ENCODE measurements at places on chromosomes 13 and 19. TPM values are rescaled to one million over a fixed set of nuclear protein-coding genes. Genes with fewer than 3 reads are reported as not detected.

GRCh38 chr19:5103061-5103701 lies 134.3 kb downstream of the KDM4B start:
- peaks cover 5% of the 10 kb centered on the region for H3K4me1 ChIP-seq
- no peak overlapping the region for H3K27ac ChIP-seq
- no peak for DNase-seq
- no peak overlapping the region for H3K4me3 ChIP-seq

DNA sequence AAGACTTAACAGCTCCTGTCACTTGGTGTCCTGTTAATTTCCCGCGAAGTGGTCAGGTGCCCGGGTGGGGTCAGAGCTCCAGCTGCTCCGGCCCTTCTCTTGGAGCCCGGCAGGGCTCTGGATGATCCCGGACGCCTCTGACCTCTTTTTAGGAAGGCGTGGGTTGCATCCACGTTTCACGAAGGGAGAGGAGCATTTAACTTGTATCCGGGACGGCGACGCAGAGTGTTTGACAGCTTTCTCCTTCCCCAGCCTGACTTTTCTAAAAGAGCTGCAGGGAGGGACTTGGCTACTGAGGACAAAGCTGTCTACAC lies 656 bp downstream of the ZNF155 start:
- H3K27ac ChIP-seq: peak overlapping the region; percentile 65
- DNase-seq: no peak
- peak overlapping the region; percentile 94 for H3K4me3 ChIP-seq
- peaks cover 2% of the 10 kb centered on the region for H3K4me1 ChIP-seq
- no peaks in the 10 kb centered on the region for H3K27me3 ChIP-seq

GRCh38 chr13:41788552-41788951 lies 172.4 kb downstream of the VWA8 start:
- H3K36me3 ChIP-seq: no peaks in the 10 kb centered on the region
- H3K27ac ChIP-seq: no peak overlapping the region
- H3K4me1 ChIP-seq: peaks cover 2% of the 10 kb centered on the region

GRCh38 chr13:28707629-28708427 lies 10.9 kb downstream of the SLC46A3 start:
- H3K27ac ChIP-seq: no peak overlapping the region
- DNase-seq: no peak
- no peaks in the 10 kb centered on the region for H3K27me3 ChIP-seq
- no peaks in the 10 kb centered on the region for H3K4me1 ChIP-seq
- no peak overlapping the region for H3K4me3 ChIP-seq
- peaks cover 8% of the 10 kb centered on the region for H3K36me3 ChIP-seq

- no peak overlapping the region for H3K27ac ChIP-seq
- peaks cover 9% of the 10 kb centered on the region for H3K27me3 ChIP-seq
- H3K36me3 ChIP-seq: no peaks in the 10 kb centered on the region
- H3K4me1 ChIP-seq: no peaks in the 10 kb centered on the region
Measured at GRCh38 chr13:106425661-106426060, 109.8 kb downstream of the EFNB2 start.

GRCh38 chr13:101327871-101328270 lies 88.4 kb downstream of the NALCN start:
- H3K27ac ChIP-seq: no peak overlapping the region
- no peak overlapping the region for H3K4me3 ChIP-seq
- no peak for DNase-seq
- H3K27me3 ChIP-seq: peaks cover 5% of the 10 kb centered on the region

DNA sequence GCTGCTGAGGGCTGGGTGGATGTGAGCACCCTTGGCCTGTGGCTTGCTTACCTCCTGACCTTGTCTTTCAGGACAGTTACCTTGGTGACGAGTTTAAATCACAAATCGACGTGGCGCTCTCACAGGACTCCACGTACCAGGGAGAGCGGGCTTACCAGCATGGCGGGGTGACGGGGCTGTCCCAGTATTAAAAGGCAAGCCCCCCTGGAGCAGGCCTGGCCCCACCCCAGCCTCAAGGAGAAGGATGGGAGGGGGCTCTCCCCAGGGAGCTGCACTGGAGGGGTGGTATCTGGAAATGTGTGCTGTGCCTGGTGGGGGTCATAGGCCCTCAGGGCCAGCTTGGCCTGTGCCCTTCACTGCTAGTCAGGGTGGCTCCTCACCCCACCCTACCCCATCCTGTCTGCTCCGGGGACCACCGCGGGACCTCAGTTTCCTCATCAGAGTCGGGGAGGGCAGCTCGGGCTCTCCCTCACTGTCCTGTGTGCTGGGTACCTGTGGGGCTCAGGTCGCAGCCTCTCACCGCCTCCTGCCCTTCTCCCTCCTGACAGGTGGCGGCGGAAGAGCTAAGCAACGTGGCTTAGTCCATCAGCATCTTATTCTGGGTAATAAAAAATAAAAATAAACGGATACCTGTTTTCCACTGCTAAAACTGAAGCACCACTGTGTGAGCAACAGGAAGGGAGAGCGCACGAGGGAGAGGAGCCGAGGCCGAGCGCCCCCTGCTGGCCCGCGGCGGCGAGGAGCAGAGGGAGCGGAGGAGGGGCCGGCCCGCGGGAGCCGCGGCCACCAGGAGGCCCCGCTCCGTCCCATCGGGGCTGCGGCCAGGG lies 29.8 kb downstream of the CERS1 start:
- H3K36me3 ChIP-seq: peaks cover 4% of the 10 kb centered on the region
- DNase-seq: peak; percentile 52
- no peak overlapping the region for H3K4me3 ChIP-seq
- peak overlapping the region; percentile 79 for H3K27ac ChIP-seq
- no peaks in the 10 kb centered on the region for H3K27me3 ChIP-seq

GRCh38 chr19:32581705-32582179 lies 752 bp downstream of the PDCD5 start:
- no peaks in the 10 kb centered on the region for H3K36me3 ChIP-seq
- H3K4me1 ChIP-seq: peaks cover 20% of the 10 kb centered on the region
- H3K27me3 ChIP-seq: no peaks in the 10 kb centered on the region
- H3K4me3 ChIP-seq: peak overlapping the region; percentile 85

GRCh38 chr19:18946335-18946734 lies 5.3 kb upstream of the HOMER3 start:
- DNase-seq: no peak
- no peaks in the 10 kb centered on the region for H3K36me3 ChIP-seq
- peaks cover 18% of the 10 kb centered on the region for H3K27me3 ChIP-seq
- H3K4me3 ChIP-seq: peak overlapping the region; percentile 53

- peak overlapping the region; percentile 97 for H3K4me3 ChIP-seq
- H3K27ac ChIP-seq: peak overlapping the region; percentile 89
- peaks cover 5% of the 10 kb centered on the region for H3K36me3 ChIP-seq
- no peaks in the 10 kb centered on the region for H3K27me3 ChIP-seq
- no peak for DNase-seq
- H3K4me1 ChIP-seq: peaks cover 15% of the 10 kb centered on the region
Measured at GRCh38 chr19:4337906-4338440, 654 bp downstream of the STAP2 start.

GRCh38 chr13:41034881-41035280 lies 15.8 kb upstream of the ELF1 start:
- no peak for DNase-seq
- no peak overlapping the region for H3K4me3 ChIP-seq
- H3K27ac ChIP-seq: no peak overlapping the region
- peaks cover 5% of the 10 kb centered on the region for H3K4me1 ChIP-seq

- peak overlapping the region; percentile 99 for H3K27ac ChIP-seq
- no peaks in the 10 kb centered on the region for H3K27me3 ChIP-seq
- H3K4me3 ChIP-seq: peak overlapping the region; percentile 88
Measured at GRCh38 chr19:18290302-18291018, 9.0 kb upstream of the JUND start.

- H3K4me1 ChIP-seq: no peaks in the 10 kb centered on the region
- H3K36me3 ChIP-seq: no peaks in the 10 kb centered on the region
- no peak overlapping the region for H3K27ac ChIP-seq
Measured at GRCh38 chr13:64083811-64084210, 2668.2 kb upstream of the PCDH20 start.

DNA sequence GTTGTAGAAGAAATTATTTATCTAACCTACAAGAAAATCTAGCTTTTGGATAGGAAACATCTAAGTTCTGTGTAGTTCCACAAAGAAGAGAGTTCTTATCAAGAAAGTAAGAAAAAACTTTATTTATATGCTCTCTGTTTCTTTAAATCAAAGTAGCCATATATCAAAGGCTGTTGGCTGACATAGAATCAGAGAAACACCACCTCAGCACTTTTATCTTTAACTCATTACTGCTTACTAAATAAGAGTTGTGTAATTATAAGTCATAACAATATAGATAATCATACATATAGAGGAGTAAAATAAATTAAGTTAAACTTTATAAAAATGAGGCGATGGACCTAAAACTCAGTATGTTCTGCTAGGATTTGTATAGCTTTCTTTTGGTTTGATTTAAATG lies 570.6 kb downstream of the PCDH17 start:
- H3K27ac ChIP-seq: no peak overlapping the region
- no peaks in the 10 kb centered on the region for H3K36me3 ChIP-seq
- H3K4me3 ChIP-seq: no peak overlapping the region

DNA sequence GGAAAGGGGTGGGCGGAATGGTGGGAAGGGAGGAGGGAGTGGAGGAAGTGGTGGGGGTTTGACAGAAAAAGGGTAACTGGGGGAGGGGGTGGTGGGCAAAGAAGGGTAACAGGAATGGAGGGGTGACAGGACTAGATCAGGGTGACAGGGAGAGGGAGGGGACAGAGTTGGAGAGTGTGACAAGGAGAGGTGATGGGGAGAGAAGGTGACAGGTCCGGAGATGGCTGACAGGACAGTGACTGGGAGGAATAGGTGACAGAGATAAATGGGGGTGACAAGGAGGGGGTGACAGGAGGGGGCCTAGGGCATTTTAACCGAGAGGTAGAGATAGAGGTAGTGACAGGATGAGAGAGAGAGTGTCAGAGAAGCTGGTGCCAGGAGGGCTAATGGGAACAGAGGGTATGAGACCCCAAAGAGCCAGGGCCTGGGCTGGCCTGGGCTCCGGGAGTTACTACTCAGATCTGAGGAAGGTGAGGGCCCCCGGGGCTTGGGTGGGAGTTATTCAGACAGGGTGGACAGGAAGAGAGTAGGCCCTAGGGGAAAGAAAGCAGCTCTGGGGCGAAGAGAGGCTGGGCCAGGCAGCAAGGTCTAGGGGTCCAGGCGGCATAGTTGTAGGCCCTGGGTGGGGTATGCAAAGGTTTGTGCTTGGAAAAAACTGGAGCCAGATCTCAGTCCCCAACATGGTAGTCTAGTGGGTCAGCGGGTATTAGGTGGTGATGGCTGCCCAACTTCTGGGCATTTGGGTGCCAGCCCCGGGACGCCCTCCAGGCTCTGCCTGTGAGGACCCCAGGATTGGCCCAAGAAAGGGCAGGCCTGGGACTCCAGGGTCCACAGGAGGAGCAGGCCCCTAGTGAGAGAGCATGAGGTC lies 660 bp downstream of the CIC start:
- no peak overlapping the region for H3K4me3 ChIP-seq
- no peaks in the 10 kb centered on the region for H3K27me3 ChIP-seq
- peaks cover 4% of the 10 kb centered on the region for H3K36me3 ChIP-seq
- peaks cover 31% of the 10 kb centered on the region for H3K4me1 ChIP-seq
- no peak overlapping the region for H3K27ac ChIP-seq

- no peak for DNase-seq
- no peak overlapping the region for H3K27ac ChIP-seq
- peaks cover 17% of the 10 kb centered on the region for H3K27me3 ChIP-seq
- no peak overlapping the region for H3K4me3 ChIP-seq
Measured at GRCh38 chr13:40016953-40017660, 361.6 kb downstream of the COG6 start.

- no peak overlapping the region for H3K4me3 ChIP-seq
- no peaks in the 10 kb centered on the region for H3K4me1 ChIP-seq
- no peaks in the 10 kb centered on the region for H3K27me3 ChIP-seq
- no peak for DNase-seq
- no peak overlapping the region for H3K27ac ChIP-seq
- H3K36me3 ChIP-seq: no peaks in the 10 kb centered on the region
Measured at GRCh38 chr13:61880578-61881283, 465.1 kb upstream of the PCDH20 start.

DNA sequence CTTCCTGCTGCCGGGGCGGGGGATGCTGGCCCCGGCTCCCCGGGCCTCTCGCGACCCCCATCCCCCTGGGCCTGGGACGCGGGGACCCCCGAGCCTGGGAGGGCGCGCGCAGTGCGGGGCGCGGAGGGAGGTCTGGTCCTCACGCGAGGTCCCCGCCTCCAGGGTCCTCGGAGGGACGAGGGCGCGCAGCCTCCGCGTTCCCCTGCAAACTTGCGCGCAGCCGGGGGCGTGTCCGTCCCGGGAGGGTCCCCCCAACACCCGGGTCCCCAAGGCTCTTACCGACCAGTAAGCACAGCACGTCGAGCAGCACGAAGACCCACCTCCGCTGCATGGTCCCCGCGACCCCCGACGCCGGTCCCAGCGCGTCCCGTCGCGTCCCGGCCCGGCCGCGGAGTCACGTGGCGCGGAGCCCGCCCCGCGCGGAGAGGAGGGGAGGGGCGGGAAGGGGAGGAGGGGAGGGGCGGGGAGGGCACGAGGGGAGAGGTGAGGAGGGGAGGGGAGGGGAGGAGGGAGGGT lies at the start of gene PLPP2:
TSS of gene PLPP2 (minus strand) at position 398 of the 516 bp plus-strand sequence. CDS start at position 331, 67 bp downstream.
- DNase-seq: no peak
- peak within 1 kb of the TSS; percentile 70 for H3K4me3 ChIP-seq
- peaks cover 7% of the 10 kb centered on the region for H3K4me1 ChIP-seq
- peaks cover 57% of the 10 kb centered on the region for H3K27me3 ChIP-seq

- no peaks in the 10 kb centered on the region for H3K27me3 ChIP-seq
- DNase-seq: no peak
- H3K4me3 ChIP-seq: peak overlapping the region; percentile 88
- H3K36me3 ChIP-seq: peaks cover 4% of the 10 kb centered on the region
- peak overlapping the region; percentile 94 for H3K27ac ChIP-seq
Measured at GRCh38 chr19:2274185-2274711, 7.7 kb downstream of the PEAK3 start.

GRCh38 chr19:28793391-28794168 lies 419.4 kb downstream of the UQCRFS1 start:
- H3K36me3 ChIP-seq: no peaks in the 10 kb centered on the region
- no peak overlapping the region for H3K27ac ChIP-seq
- peaks cover 17% of the 10 kb centered on the region for H3K27me3 ChIP-seq

DNA sequence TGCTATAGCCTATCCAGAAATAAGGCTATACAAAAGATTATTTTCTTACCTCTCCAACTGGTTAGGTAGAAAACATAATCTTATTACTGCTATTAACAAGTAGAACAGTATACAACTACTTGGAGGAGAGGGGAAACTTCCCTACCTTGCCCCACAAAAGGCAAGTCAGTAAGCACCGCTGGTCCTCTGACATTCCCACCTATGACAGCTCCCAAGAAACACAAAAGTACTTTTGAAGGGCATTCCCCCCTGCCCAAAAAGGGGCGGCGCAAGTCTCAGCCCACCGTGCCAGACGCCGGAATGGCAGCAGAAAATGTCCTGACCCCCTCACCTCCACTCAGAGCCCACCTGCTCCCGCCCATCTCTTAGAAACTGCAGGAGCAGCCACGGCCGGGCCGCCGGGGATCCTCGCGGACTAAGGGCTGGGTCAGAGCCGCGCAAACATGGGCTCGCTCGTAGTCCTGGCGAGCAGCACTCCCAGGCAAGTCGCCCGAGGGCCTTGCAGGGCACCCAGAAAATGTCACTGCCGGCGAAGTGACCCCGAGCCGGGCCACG lies 437 bp downstream of the SUCLA2 start:
- peaks cover 3% of the 10 kb centered on the region for H3K36me3 ChIP-seq
- DNase-seq: peak; percentile 12
- peak overlapping the region; percentile 96 for H3K27ac ChIP-seq
- peak overlapping the region; percentile 93 for H3K4me3 ChIP-seq

Gene DACH1
- total RNA-seq: 0.13 TPM

Gene HRC
- not detected for total RNA-seq

Gene POLR2I
- total RNA-seq: 26.4 TPM

Gene ASF1B
- total RNA-seq: 1.9 TPM

Gene PALM
- not detected for total RNA-seq

Gene RPS16
- total RNA-seq: 3,790 TPM

Gene FOXA3
- total RNA-seq: not detected

Gene RAD23A
- total RNA-seq: 82.1 TPM

Gene SOX21
- not detected for total RNA-seq

Gene ZSCAN4
- not detected for total RNA-seq

Data from T-helper 17 cell (primary cell).